ENCODE measurements at places on chromosomes 13 and 19.

GRCh38 chr13:111204438-111205177, 89.5 kb downstream of the ARHGEF7 start:
- no peak for DNase-seq

- DNase-seq: no peak
Observed at GRCh38 chr19:5447700-5448311, 7.4 kb upstream of the ZNRF4 start.

GRCh38 chr13:76874479-76874878, 11.7 kb downstream of the KCTD12 start:
- no peak for DNase-seq

- DNase-seq: no peak
Observed at GRCh38 chr19:23283925-23284324, 33.7 kb upstream of the ZNF724 start.

DNA sequence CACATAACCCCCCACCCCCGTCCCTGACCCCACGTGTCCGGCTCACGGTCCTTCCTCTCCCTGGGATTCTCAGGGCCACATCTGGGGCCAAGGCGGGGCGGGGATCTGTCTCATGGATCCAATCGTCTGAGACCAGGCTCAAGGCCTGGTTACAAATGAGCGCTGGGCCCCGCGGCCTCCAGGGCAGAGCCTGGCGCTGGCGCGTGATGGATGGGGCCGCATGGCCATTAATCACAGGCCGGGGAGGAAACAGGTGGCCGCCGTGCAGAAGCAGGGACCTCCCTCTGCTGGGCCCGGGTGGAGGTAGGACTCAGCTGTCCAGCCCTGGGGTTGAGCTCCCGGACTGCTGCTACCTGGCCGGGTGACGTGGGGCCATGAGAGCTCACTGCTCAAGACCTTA, 5.8 kb upstream of the TLE5 start:
- DNase-seq: no peak

GRCh38 chr13:33367171-33367895, 81.8 kb upstream of the STARD13 start:
- DNase-seq: no peak

DNA sequence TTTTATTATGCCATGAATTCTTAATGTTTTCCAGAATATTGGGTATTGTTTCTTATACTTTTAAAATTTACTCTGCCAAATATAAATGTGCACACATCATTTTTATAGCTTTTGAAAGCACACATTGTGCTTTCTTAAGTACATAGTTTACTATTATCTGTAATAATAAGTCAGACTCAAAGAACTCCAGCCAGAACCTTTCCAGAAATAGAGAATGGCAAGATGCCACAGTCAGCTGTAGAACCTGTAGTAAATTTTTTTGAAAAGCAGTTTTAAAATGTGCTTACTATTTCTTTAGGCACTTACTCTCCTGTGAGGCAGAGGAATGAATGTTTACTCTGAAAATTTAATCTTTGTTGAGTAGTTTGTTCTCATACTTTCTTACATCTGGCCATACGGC, 1287.1 kb downstream of the PCDH9 start:
- no peak for DNase-seq

DNA sequence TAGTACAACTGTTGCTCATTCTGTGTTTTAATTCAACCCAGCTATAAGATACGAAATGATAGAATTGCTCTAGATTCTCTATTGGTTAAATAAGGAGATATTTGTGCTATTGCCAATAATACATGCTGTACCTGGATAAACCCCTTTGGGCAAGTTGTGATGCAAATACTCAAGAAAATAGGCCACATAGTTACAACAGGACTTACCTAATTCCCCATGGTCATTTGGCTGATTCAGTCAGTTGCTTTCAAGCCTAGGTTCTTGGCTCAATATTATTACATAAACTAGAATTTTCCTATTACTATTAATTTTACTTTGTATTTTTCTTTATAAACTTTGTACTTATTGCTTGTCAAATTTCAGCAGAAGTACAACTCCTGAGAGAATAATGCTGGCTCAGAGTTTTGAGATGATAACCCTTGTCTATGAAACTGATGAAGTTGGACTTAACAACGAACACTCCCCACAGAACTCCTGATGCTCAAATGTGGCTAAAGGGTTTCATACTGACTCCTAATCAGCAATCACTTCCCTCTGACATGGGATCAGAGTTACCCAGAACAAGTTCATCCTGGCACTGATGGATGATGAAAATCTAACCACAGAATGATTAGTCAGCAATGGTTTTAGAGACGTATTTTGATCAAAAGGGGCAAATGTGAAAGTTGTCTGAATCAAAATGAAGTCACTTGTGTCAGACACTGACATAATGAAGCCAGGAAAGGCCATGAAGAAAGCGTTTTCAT, 221.1 kb downstream of the ITGBL1 start:
- DNase-seq: no peak

DNA sequence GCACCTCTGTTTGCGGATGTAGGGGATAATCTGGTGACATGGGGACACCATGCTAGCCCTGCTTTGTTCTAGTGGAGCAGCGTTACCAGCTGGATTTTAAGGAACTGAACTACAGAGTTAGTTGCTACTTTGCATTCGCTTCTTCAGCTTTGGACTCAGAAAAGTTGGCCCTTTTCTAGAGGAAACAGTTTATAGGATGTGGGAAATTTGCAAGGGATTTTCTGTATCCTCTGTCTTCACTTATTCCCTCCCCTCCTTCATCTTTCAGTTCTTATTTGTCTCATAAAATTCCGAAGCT, 2.1 kb downstream of the GATAD2A start:
- no peak for DNase-seq

- no peak for DNase-seq
Observed at GRCh38 chr19:30256496-30256850, 115.7 kb upstream of the ZNF536 start.

GRCh38 chr19:3335431-3336350, 30.7 kb upstream of the NFIC start:
- no peak for DNase-seq

DNA sequence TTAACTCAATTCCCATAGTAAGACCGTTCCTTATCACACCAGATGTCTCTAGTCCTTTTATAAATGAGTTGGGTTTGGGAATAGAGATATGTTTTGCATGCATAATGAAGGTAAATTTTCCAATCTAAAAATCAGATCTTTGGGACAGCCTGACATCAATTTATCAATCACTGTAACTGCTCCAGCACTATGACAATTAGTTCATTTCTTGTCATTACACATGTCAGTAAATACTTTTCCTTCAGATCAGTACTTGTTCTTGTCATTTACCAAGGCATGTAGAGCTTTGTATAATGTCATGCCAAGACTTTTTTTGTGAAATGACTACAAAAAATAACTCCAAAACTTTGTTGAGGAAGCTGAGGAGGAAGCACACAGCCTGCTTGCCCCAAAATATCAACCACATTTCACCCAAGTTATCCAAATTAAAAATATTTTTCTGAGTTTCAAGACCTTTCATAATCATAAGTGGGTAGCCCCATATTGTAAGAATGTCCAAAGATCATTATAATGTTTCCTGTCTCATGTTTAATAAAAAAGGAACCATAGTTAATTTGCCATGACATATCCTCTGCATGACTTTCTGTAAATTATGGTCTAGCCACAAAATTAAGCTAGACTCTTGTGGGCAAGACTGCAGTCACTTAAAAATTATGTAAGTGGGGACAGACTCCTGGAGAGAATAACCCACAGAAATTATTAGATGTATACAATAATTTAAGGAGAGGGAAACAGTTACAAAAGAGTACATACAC, 586.8 kb downstream of the TBC1D4 start:
- no peak for DNase-seq

GRCh38 chr13:96700657-96701056, 293.6 kb downstream of the OXGR1 start:
- DNase-seq: no peak

DNA sequence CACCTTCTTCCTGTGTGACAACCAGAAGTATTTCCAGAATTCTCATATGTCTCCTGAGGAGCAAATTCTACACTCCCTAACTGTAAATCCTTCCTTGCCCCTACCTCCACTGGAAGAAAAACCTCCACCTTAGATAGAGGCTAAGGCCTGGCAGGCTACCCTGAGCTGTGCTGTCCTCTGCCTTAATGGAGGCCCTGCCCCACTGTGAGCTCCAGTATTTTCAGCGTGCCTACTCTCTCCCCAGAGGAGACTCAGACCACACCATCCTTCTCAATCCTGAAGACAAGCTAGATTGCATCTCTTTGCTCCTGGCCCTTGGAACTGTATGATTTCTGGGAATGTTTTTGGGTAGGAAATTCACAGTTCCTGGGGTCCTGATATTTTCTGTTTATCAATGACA, 110.0 kb upstream of the OBI1 start:
- DNase-seq: no peak

Measured in BJ (cell line).